ENCODE measurements at places on chromosomes 11 and 22.

DNA sequence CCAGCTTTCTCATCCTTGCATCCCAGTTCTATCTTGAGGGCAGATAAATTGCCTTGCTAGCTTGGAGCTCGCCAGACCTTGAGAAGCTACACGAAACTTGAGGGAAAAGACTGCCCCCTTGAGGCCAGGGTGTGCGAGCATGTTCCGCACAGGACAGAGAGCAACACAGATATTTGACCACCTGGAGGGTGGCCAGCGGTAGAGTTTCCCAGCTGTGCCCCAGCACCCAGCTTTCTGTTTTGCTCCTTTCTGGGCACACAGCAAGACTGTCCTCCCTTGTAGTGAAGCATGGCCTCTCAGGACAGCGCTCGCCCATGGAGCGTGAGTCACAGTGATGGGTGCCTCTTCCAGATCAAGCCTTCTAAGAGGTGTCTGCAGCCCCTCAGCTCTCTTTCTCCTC lies 23.5 kb downstream of the SPATA19 start:
- no peak for DNase-seq

DNA sequence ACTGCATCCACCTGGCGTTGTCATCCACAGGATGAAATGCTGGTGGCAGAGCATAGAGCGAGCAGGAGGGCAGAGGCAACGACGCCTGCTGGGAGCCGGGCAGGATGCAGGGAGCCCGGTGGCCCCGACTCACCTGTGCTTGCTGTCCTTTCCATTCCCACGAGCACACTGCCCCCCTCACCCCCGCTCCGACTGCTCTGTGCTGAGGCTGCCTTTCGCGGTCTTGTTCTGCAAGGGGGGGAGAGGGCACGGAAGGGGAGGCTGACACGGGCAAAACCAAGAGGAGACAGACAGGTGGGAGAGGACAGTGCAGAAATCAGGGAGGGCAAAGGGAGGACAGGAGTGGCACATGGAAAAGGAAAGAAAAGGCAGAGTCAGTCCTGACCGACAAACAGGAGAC lies 37.9 kb upstream of the CYP2D6 start:
- no peak for DNase-seq

- DNase-seq, result no peak
Measured at GRCh38 chr11:28763876-28764275, 655.7 kb downstream of the METTL15 start.

- no peak for DNase-seq
Measured at GRCh38 chr11:45076761-45077160, 69.7 kb upstream of the PRDM11 start.

DNA sequence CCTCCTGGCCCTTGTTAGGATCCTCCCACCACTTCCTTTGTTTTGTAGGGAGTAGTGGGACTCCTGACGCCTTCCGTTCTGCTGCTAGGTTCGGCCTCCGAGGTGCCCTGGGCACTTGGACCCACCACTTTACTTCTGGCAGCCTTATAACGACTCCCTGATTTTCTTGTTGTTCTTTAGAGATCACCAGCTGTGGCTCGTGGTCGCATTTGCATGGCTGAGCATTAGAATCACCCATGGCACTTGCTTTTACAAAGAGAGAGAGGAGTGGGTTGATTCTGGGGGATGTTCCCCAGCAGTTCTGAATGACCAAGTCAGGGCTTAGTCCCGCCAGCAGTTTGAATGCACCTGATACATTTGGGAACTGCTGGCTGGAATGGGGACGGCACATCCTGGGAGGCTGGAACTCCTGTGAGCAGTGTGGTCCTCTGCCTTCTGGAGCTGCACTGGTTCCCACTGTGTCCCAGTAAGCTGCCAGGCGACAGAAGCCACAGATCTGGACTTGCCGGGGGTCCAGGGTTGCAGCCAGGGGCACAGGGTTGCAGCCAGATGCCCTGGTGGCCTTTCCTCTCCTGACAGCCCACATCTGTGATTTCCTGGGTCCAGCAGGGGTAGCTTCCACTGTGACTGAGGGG lies 4.1 kb downstream of the TUB start:
- DNase-seq, result no peak
